Stimulated activated CD8-positive, alpha-beta memory T cell treated with anti-CD3 and anti-CD28 coated beads, Interleukin-7, amount 100 ng/mL, for 4 hours (primary cell): ENCODE measurements at places on chromosomes 4 and X.

- no peak for DNase-seq
These were observed 156.2 kb upstream of the PPP1R2C start for GRCh38 chrX:42934020-42934726.

GRCh38 chr4:149102765-149103164 lies 660.6 kb upstream of the NR3C2 start:
- no peak for DNase-seq

DNA sequence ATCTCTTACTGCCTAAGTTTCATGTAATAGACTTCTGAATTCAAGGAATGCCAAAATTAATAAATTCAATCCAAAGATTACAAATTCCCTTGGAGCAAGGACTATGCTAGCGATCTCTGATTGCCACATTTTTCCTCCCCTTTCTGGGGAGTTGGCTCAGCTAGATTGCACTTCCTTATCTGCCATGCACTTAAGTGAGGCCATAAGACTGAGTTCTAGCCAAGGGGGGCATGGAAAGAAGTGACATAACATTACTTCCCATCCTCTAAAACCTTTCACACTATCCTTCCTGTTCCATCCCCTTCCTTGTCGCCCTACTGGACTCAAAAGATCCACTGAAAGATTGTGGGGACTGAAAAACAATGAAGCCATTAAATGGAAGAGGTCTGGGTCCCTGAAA lies 53.8 kb upstream of the TXK start:
- no peak for DNase-seq

- no peak for DNase-seq
These were observed 875.0 kb upstream of the IGFBP7 start for GRCh38 chr4:57985161-57985560.

GRCh38 chr4:183328832-183329231 lies 6.6 kb upstream of the CLDN24 start:
- no peak for DNase-seq
